ENCODE measurements at places on chromosomes 13 and 19.
A peak's percentile ranks its signal among the peaks of the same experiment; 100 is the strongest.

DNA sequence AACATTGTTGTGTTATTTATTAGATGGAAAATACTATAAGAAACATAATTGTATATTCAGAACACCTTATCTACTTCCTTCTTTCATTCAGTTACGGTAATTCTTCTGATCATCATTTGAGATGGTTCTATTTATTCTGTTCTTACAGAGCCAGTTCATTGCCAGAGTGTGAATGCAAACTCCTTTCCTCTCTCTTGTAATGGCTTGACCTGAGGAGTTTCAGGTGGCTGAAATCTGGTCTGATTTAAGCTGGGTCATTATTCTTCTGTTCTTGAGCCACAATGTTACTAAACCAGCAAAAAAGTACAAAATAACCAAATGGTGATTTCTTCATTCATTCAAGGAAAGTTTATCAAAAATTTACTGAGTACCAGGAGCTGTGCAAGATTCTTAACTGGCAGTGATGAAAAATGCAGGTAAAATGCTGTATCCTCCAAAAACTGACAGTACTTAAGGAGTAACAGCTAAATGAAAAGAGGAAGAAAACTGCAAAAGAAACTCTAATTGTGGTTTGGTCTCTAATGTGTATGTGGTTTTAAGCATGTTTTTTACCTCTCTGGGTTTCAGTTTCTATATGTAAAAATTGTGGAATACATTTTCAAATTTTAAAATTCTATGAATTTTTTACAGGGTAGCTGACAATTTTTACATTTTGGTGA lies 182.4 kb upstream of the UFM1 start:
- DNase-seq, result no peak

GRCh38 chr19:9427941-9428340 lies 7.4 kb downstream of the ZNF266 start:
- no peak for DNase-seq

DNA sequence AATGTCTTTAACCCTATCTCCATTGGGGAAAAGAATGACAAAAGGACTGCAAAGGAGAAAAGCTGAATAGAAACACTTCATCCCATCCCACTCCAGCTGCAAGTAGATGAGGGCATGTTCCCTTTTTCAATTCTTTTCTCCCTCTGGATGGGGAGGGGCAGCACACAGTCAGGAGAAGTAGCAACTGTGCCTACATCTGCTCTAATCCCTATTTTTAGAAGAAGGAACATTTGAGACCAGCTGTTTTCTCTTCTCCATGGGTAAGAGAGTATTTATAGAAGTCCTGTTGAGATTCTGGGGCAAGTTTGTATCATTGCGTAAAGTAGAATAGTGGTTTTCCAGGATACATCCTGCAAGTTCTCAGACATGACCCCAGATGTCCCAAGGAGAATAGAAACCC lies 9.3 kb upstream of the GTF3A start:
- DNase-seq, result no peak

- DNase-seq, result no peak
Measured at GRCh38 chr19:45177817-45178261, at the start of gene TRAPPC6A. TSS of gene TRAPPC6A (minus strand) at chr19:45178237. CDS start at chr19:45178218, 19 bp downstream.

GRCh38 chr19:54470991-54471782 lies 1.9 kb downstream of the CDC42EP5 start:
- DNase-seq, result no peak

GRCh38 chr19:12655546-12655945 lies 11.0 kb downstream of the MAN2B1 start:
- DNase-seq, result no peak

DNA sequence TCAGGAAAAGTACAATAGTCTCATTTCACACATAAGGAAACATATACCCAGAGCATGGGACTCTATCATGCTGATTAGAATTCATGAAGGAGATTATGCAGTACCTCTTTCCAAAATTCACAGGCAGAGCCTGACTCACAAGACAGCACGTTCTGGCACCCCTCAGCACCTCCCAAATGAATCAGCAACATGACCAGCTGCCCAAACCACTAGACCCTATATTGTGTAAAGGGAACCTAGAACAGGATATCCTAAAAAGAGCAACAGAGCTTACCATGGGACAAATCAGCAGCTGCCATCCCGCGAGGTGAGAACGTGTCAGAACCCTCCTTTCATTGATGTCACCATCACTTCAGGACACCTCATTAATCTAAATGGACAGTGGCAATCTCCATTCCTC lies 2.5 kb downstream of the ZNF426 start:
- DNase-seq, result no peak

GRCh38 chr19:13074378-13074777 lies 28.3 kb downstream of the LYL1 start:
- DNase-seq, result no peak

DNA sequence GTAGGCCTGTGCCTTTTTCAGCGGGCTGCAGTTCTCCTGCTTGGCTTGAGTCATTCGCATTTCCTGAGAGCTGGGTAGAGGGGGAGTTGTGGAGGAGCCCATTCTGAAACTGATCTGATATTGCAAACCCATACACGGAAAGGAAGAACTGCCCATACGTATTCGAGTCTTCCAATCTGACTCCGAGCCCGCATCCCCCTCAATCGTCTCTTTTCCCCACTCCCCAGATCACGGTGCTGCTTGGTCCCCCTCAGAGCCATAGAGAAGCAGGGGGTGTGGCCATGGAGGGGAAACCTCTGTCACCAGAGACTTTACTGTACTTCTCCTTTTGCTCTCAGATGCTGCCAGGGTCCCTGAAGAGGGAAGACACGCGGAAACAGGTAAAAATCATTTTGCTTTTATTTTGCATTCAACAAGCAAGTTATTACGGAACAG lies at the start of gene CD22:
CD22 (plus strand) TSS at position 337 of the 435 bp plus-strand sequence. CDS start 2,854 bp downstream, outside the sequence.
- no peak for DNase-seq

GRCh38 chr19:38840583-38840968 lies 9.0 kb upstream of the ECH1 start:
- DNase-seq, result no peak

DNA sequence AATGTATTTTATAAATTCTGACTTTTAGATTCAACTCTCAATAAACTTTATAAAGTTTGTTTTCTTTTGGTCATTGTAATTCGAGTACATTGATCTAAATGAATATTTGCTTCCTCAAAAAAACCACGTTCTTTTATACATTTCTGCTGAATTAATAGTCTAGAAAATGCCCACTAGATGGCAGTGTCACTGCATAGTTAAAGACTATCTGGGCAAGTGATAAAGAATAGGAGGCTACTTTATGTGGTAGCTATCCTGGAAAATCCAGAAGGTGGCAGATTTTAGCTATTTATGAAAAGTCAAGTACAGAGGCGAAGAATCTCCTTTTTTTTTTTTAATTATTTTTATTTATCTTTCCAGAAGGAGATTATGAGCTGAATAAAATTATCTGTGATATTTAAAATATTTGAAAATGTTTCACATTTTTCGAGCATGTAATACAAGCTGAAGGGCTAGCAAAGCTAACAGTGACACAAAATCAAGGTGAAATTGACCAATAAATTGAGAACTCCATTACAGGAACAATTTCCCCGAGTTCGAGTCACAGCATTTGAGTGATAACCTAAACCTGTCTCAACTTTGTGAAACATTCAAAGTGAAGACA lies 221.8 kb downstream of the OLFM4 start:
- peak; percentile 13 for DNase-seq

DNA sequence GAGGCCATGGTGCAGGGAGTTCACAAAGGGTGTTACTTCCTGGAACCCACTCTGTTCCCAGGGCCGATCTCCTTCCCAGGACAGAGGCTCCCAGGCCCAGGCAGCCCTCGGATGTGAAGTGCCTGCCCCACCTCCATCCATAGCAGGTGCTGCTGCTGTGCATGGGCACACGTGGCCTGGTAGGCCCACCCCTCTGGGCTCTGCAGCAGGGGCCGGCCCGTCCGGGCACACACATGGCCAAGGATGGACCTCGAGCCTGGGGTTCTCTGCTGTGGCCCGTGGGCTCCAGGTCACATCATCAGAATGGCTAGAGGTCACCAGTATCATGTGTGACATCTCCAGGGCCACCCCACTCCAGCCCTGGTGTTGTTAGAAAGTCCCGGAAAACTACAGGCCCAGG lies 71.8 kb downstream of the GADD45B start:
- no peak for DNase-seq

DNA sequence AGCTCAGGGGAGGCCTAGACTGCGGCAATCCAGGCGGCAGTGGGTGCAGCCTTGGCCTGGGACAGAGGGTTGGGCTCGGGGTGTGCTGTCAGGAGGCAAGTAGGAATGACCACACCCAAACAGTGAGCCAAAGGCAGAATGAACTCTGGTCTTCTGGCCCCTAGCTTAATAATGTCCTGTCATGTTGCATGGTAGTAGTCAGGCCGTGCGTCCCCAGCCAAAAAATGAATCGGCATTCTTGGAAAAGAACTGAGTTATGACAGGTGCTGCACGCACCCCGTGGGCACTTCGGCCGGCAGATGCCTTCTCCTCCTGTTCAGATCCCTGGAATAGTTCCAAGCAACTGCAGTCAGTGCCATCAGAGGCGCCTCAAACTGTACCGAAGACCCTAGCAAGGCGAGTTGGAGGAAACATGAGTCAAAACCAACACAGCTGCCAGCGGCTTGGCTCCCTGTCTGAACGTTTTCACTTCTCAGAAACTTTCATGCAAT lies 55.9 kb downstream of the ATP7B start:
- DNase-seq, result no peak

DNA sequence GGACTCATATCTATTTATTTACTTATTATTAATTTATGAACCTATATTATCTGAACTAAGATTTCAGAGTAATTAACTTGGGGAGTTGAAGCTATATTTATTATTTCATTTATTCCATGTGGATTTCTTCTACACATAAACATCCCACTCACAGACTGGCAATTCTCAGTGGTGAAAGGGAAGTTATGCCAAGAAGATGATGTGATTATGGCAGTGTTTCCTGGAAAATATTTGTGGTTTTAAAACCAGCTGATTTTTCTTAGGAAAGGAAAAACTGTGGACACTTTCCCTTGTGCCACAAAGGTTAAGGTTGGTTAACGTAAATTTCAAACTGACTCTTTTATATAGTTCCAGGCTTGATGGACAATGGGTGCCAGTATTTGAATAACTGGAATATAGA lies 513.1 kb downstream of the SLITRK6 start:
- DNase-seq, result no peak

GRCh38 chr13:26025196-26025595 lies 26.6 kb downstream of the SHISA2 start:
- DNase-seq, result no peak
